Fibroblast of lung (primary cell): ENCODE measurements at places on chromosomes 6 and 20.

DNA sequence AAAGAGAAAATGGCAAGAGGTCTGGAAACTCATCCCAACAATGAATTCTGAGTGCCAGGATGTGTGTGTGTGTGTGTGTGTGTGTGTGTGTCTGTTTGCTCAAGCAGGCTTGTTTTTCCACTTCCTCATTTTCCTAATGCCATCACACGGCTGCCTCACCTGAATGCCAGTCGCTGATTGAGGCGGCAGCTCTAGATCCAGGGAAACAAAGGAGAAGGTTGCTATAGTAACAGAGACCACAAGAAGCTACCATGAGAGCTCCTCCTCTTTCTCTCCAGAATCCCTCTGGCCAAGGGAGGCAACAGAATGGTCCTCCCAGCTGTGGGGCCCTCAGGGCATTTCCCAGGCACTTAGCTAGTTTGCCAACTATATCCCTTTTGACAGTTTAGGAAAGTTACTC, 241.1 kb upstream of the TSHZ2 start:
- no peaks in the 10 kb centered on the region for H3K4me1 ChIP-seq
- DNase-seq = no peak
- no peaks in the 10 kb centered on the region for H3K36me3 ChIP-seq
- H3K27me3 ChIP-seq = no peaks in the 10 kb centered on the region
- no peak overlapping the region for H3K27ac ChIP-seq

- no peaks in the 10 kb centered on the region for H3K27me3 ChIP-seq
- no peaks in the 10 kb centered on the region for H3K4me1 ChIP-seq
- H3K36me3 ChIP-seq = no peaks in the 10 kb centered on the region
Observed at GRCh38 chr20:59246691-59247400, 53.6 kb upstream of the EDN3 start.

- H3K27ac ChIP-seq = no peak overlapping the region
- no peak overlapping the region for H3K4me3 ChIP-seq
- DNase-seq = no peak
- no peaks in the 10 kb centered on the region for H3K36me3 ChIP-seq
- H3K4me1 ChIP-seq = no peaks in the 10 kb centered on the region
Observed at GRCh38 chr6:73943411-73943810, 247.4 kb downstream of the CD109 start.

- peak overlapping the region; percentile 23 for H3K4me3 ChIP-seq
- H3K27ac ChIP-seq = no peak overlapping the region
- no peaks in the 10 kb centered on the region for H3K36me3 ChIP-seq
- DNase-seq = peak; percentile 31
Observed at GRCh38 chr6:21309807-21310221, 283.7 kb upstream of the SOX4 start.

DNA sequence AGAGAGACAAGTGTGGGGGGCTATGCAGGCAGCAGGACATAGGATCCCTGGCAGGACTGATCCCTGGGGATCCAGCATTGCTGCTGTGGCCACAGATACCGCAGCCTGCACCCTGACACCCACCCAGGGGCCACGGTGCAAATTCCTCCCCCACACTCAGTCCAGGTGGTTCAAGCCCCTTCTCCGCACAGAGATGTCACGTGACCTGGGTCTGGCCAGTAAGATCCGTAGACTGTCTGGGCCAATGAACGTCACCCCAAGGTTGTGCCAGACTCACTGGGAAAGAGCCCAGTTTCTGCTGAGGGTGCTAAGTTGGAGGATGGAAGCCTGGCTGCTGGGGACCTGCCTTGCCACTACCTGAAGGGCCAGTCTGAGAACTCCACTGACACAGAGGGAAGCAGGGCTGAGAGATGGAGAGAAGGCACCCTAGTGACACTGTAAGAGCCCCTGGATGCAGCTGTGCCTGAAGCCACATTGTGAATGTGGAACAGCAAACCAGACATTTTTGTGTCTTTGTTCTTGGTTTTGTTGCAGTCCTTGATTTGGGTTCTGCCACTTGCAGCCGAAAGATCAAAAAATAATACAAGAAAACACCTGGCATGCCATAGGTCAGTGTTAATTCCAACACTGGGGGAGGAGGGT, 228.6 kb downstream of the PREX1 start:
- H3K4me1 ChIP-seq = no peaks in the 10 kb centered on the region
- no peak overlapping the region for H3K4me3 ChIP-seq
- H3K27ac ChIP-seq = no peak overlapping the region
- no peaks in the 10 kb centered on the region for H3K36me3 ChIP-seq
- DNase-seq = no peak

- no peaks in the 10 kb centered on the region for H3K4me1 ChIP-seq
- H3K4me3 ChIP-seq = peak within 1 kb of the TSS; percentile 73
- no peaks in the 10 kb centered on the region for H3K27me3 ChIP-seq
- DNase-seq = peak; percentile 95
- no peaks in the 10 kb centered on the region for H3K36me3 ChIP-seq
- peak within 1 kb of the TSS; percentile 90 for H3K27ac ChIP-seq
Observed at GRCh38 chr6:157323255-157323965, at the start of gene TMEM242. TSS of gene TMEM242 (minus strand) at chr6:157323519. CDS start at chr6:157323499, 20 bp downstream.

GRCh38 chr6:86744048-86744447, 193.3 kb upstream of the HTR1E start:
- DNase-seq = no peak
- no peaks in the 10 kb centered on the region for H3K27me3 ChIP-seq
- no peaks in the 10 kb centered on the region for H3K4me1 ChIP-seq
- H3K27ac ChIP-seq = no peak overlapping the region
- no peaks in the 10 kb centered on the region for H3K36me3 ChIP-seq
- no peak overlapping the region for H3K4me3 ChIP-seq

GRCh38 chr20:22999756-23000155, 35.4 kb upstream of the SSTR4 start:
- no peak for DNase-seq
- no peaks in the 10 kb centered on the region for H3K36me3 ChIP-seq
- no peak overlapping the region for H3K27ac ChIP-seq
- no peak overlapping the region for H3K4me3 ChIP-seq
- H3K4me1 ChIP-seq = no peaks in the 10 kb centered on the region
